ENCODE measurements at places on chromosomes 4 and X. TPM values are rescaled to one million over a fixed set of nuclear protein-coding genes. Genes with fewer than 3 reads are reported as not detected.

The EVC2 gene
- 11.7 TPM for total RNA-seq

The HS3ST1 gene
- total RNA-seq: 0.87 TPM

The NLGN4X gene
- 2.2 TPM for total RNA-seq

The VCX2 gene
- total RNA-seq: not detected

The GPR34 gene
- not detected for total RNA-seq

The SSX3 gene
- not detected for total RNA-seq

The PAGE4 gene
- total RNA-seq: not detected

The ZNF157 gene
- total RNA-seq: not detected

The SRPK3 gene
- total RNA-seq: not detected

The ATP2B3 gene
- total RNA-seq: not detected

The C4orf36 gene
- not detected for total RNA-seq

The PSAPL1 gene
- not detected for total RNA-seq

The NAP1L5 gene
- 2.8 TPM for total RNA-seq

The DCX gene
- total RNA-seq: not detected

The TMPRSS11F gene
- total RNA-seq: not detected

The SSX4 gene
- not detected for total RNA-seq

The ANKRD37 gene
- 6.8 TPM for total RNA-seq

Measured in glomerular endothelial cell (primary cell).